Motor neuron (in vitro differentiated cells): ENCODE measurements at places on chromosomes 5 and 9. TPM values are rescaled to one million over a fixed set of nuclear protein-coding genes. Genes with fewer than 3 reads are reported as not detected.

The PCDHB3 gene
- total RNA-seq: 3.7 and 4.8 TPM in 2 replicates

The RGMB gene
- 17.3 and 17.6 TPM in 2 replicates for total RNA-seq

The KDM4C gene
- total RNA-seq: 23.7 and 30.8 TPM in 2 replicates

The OLFM1 gene
- 67.0 and 69.1 TPM in 2 replicates for total RNA-seq

The CDC20B gene
- 0.10 and 0.16 TPM in 2 replicates for total RNA-seq

The ZDHHC12 gene
- total RNA-seq: 9.6 and 10.9 TPM in 2 replicates

GRCh38 chr9:12817702-12818101 lies 42.9 kb downstream of the LURAP1L start:
- peak; percentile 21 for ATAC-seq

DNA sequence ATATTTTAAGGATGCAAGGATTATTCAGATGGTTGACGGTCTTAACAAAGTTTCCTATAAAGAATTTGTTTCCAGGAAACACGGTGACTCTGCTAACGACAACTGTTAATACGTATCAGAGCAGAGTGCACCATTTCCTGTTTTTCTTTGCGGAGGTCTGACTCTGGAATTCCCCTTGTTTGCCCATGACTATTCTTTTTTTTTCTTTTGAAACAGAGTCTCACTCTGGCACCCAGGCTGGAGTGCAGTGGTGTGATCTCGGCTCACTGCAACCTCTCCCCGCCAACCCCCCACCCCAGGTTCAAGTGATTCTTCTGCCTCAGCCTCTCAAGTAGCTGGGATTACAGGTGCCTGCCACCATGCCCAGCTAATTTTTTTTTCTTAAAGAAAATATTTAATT lies 115.9 kb downstream of the CDC42SE2 start:
- ATAC-seq: no peak

GRCh38 chr5:53303105-53303504 lies 177.3 kb upstream of the FST start:
- ATAC-seq: peak; percentile 85

DNA sequence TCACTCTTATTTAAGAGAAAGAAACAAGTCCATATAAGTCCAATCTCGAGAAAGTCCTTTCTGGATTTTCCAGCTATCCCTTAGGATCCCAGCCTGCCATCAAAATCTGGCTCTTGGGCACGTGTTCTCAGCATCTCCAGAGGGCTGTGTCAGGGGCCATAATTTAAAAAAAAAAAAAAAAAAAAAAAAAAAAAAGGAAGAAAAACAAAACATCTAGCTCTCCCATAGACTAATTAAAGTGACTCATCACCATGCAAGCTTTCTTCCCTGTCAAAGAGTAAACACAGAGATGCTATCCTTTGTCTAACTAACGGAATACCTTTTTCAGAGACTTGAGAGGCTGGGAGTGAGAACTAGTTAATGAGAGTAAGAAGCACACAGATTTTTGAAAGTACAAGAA lies 44.9 kb upstream of the MYO10 start:
- no peak for ATAC-seq

- ATAC-seq: no peak
These were observed 11.6 kb downstream of the NDST1 start for GRCh38 chr5:150519560-150519945.

DNA sequence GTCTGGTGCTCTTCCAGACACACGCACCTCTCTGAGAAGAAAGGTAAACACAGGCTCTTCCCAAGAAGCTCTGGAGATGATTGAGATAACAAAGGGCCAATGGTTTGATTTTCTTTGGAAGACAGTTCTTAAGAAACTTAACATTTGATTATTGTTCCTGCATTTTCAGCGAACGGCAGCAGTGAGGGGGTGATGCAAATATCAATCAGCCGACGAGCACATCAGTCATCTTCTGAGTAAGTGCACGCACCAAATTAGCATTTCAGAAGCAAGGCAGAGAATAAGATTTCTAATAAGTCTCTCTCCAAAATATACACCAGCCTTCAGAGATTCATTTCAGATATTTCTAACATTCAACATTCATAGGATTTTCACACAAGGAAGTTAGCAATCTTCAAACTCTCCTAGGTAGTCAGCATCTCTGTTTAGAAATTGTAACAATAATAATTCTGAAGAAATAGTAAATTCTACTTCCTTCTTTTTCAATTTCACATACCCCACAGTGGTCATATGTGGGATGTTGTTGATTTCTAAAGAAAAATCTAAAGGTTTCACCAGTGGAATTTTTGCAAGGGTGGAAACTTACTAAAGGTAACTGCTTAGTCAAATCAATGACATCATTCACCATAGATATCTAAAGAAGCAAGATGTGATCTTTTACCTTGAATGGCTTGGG lies 250.3 kb downstream of the SEC61B start:
- no peak for ATAC-seq

DNA sequence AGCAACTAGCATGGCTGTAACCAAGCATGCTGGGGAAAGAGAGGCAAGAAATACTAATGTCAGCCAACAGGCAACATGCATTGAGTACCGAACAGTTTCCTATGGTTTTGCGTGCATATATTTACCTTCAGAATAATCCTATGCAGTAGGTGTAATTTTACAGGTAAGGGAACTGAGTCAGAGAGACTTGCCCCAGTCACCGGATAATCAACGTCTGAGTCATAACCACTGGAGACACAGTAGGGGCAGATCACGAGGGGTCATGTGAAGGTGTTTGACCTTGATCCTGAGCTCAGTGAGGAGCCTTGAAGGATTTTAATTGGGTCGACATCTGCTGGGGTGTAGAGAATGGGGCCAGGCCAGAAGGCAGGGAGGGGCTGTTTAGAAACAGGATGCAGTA lies 13.4 kb upstream of the TSC1 start:
- ATAC-seq: no peak

DNA sequence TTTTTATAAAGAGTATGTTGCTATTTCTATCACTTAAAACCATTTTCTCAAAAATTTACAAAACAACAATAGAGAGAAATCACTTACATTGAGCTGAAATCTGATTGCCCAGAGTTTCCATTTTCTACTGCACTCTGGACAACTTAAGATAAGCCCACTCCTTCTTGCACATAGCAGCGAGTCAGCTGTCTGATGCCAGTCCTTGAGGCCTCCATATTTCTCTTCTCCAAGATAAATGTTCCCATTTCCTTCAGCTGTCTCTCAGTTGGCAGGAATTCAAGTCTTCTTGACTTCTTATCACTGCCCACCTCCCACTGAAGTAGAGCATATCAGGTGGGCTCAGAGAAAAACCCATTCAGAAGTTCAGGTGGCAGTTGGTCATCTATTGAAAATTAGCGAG lies 78.5 kb upstream of the PIP5K1B start:
- ATAC-seq: no peak

DNA sequence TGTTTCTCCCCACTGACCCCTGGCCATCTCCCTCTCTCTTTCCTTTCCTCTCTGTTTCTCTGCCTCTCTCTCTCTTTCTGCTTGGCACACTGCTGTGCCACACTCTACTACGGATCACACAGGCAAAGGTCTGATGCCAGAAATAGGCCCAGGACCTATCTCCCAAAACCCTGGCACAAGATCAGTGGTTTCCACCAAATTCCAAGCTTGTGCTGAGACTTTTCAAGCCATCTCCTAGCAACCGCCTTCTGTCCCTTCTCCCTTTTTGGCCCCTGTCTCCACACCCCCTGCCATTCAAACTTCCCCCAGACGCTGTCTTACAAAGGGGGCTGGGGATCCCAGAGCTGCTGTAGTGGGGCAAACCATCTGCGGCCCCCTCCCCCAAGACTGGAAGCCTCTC lies 38.5 kb upstream of the RARS1 start:
- peak; percentile 86 for ATAC-seq

DNA sequence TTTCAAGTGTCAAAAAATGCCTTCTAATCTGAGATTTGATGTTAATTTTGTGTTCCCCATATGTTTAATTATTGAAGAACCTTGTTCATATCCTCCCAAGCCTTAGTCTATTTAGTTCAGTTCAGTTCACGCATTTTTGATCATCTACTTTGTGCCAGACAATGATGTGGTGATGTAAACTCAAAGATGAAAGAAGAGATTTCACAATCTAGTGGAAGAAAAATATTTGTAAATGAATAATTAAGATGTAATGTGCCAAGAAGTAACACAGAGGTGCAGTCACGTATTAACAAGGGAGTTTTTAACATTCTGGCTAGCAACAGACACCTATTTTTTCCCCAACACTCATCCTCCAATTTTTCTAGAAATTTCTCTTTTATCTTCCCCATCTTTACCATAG lies 22.1 kb upstream of the KIF2A start:
- ATAC-seq: no peak

DNA sequence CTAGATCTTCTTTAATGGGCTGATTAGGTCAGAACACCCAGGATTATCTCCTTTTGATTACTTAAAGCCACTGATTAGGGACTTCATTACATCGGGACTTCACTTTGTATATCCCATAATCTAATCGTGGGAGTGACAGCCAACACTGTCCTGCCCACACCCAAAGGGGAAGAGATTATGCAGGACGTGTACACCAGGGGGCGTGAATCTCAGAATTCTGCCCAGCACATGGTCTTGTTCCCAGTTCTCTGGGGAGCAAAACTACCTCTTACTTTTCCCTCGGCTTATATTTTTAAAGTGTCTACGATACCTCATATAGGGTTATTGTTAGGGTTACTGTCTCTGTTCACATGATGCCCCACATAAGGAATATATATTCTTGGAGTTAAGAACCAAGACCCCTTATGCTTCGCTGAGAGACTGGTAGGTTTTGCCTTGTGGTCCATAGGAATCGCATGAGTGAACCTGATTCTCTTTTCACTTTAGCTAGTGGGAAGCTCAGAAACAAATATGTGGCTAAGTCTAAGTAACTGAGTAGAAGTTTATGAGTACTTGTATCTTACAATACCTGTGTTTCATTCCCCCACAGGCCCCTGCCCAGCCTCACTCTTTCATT lies 192.7 kb downstream of the GNA14 start:
- peak; percentile 12 for ATAC-seq

- ATAC-seq: no peak
These were observed 2.0 kb downstream of the GNG10 start for GRCh38 chr9:111663301-111663823.

GRCh38 chr5:75964008-75964407 lies 119.2 kb upstream of the SV2C start:
- no peak for ATAC-seq

GRCh38 chr5:66161356-66161755 lies 17.3 kb downstream of the SREK1 start:
- no peak for ATAC-seq

- peak; percentile 56 for ATAC-seq
These were observed 158.7 kb upstream of the IER5L start for GRCh38 chr9:129336601-129337331.
